ENCODE measurements at places on chromosomes 1 and 21.
A peak's percentile ranks its signal among the peaks of the same experiment; 100 is the strongest.

DNA sequence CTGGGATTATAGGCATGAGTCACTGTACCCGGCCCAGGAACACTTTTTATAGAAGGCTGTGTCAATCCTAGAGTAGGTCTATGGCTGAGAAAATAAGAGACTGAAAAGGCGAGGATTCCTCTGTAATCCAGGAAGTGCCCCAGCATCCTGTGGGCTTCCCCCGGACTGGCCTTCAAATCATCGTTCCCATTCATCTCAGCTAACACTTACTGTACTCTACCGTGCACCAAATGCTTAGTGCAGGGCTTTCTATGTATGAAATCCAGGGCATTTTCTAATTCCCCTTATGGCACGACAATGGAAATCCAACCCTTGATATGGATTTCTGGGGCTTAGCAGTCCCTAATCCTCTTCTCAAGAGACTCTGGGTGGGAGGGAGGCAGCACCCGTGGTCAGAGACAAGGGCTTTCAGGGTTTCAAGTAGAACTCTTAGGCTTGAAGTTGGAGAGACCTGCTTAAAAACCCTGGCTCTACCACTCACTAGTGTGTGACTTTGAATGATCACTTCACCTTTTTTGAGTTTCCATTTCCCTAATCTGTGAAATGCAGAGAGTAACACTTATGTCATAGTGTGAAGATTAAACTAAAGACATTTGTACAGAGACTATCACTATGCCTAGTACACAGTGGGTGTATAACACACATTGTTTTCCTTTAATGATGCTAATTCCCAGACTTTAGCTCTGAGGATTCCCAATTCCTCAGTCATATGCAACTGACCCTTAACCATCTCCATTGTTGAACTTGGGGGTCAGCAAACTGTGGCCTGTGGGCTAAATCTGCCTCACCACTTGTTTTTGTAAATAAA, 20.3 kb downstream of the MECR start:
- no peak for DNase-seq

DNA sequence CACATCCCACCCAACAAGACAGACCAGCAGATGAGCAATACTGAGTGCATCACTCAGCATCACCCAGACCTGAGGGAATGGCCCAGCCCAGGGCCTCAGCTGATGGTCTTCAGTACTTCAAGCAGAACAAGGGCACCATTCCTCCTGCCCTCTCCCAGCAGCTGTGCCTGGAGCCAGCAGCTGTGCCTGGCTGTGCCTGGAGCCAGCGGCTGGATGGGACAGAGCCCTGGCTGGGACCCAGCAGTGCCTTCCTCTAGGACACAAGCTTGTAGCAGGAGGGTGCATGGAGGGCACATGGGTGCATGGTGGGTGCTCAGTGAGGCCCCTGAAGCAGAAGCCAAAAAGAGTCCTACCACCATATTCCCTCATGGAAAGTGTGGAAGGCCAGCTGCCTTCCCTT, 583.8 kb downstream of the NPHP4 start:
- no peak for DNase-seq

DNA sequence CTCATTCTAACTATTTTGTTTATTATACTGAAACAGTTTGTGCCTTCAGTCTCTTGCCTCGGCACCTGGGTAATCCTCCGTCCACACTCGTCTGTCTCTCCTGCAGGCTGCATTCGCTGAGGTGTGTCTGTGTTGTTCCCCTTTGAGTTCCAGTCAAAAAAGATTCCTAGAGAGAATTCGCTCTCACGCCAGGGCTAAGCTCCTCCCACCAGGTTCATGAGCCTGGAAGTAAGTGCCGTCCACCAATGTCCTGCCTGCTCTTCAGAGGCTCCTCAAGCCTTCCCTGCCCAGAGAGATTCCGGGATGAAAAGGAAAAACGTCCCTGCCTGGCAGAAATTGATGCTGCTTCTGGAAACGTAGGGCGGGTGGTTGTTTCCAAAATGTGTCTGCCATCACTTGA, 12.9 kb downstream of the KIAA2013 start:
- DNase-seq = no peak

- DNase-seq = no peak
These were observed 72.3 kb downstream of the PLPP3 start for GRCh38 chr1:56506951-56507491.

- no peak for DNase-seq
These were observed 240.2 kb downstream of the ST6GALNAC3 start for GRCh38 chr1:76314730-76315129.

GRCh38 chr1:67043366-67043765, 10.6 kb downstream of the SLC35D1 start:
- no peak for DNase-seq

DNA sequence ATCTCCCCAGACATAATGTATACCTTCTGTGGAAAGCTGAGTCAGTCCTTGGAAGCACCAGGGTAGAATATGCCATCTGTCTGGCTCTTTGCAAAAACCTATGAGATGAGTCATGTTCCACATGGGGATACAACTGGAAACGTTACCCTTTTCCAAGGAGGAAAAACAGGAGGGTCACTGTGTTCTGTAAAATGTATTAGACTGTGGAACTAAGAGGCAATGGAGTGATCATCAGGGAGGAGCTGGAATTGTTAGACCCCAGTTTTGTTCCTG, 16.1 kb upstream of the PSMD4 start:
- no peak for DNase-seq

DNA sequence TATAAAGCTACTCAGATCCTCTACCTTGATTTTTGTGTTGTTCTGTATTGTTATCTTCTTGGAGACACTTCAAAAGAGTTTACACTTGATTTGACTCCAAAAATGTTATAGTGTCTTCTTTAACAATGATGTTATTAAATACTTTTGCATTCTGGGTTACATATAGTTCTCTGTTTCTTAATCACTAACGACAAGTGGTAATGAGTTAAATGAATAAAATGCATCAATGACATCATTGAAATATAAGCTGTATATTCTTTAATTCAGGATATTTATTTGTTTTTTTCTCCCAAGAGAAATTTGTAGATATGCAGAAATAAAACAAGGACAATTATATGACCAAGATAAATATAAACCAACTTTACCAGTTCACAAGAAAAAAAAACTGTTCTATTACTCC, 7.2 kb upstream of the CFHR5 start:
- no peak for DNase-seq

DNA sequence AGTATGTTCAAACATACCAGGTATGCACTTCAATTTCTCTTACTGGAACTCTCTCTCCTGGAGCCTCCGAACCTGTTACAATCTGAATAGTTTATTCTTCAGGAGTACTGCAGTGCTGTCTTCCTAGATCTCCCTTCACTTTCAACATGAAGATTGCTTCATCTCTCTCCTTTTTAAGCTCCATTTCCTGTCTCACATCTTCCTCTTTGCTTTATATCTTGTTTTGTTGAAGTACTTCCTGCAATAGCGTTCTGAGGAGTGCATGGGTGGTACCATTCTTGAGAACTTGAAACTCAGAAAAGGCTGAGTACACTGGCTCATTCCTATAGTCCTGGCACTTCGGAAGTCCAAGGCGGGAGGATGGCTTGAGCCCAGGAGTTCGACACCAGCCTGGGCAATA, 15.7 kb upstream of the C1orf146 start:
- no peak for DNase-seq

GRCh38 chr1:221823149-221823548, 81.3 kb upstream of the DUSP10 start:
- no peak for DNase-seq

- DNase-seq = no peak
These were observed 24.2 kb upstream of the NPPB start for GRCh38 chr1:11882814-11883538.

DNA sequence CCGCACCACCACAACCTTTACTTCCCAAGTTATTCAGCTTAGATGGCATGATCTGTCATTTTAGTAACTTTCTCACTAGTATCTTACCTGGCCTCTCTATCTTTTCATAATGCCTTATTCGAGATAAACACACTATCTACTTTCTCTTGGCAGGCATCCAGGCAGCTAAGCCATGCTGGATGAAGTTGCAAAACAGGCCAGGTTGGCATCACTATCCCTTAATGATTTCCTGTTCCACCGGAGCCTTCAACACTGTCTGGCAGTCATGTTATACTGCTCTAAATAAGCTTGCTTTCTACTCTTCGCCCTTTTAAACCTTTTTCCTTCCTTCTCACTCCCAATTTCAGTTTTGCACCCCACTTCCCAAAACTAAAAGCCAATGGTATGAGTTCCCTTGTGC, 12.0 kb upstream of the KCNH1 start:
- DNase-seq = no peak

- DNase-seq = peak; percentile 58
These were observed 38.6 kb upstream of the ETS2 start for GRCh38 chr21:38766987-38767722.

- DNase-seq = no peak
These were observed 2.5 kb downstream of the TFF3 start for GRCh38 chr21:42312626-42313104.

- no peak for DNase-seq
These were observed 57.1 kb upstream of the RPL11 start for GRCh38 chr1:23634518-23634839.

DNA sequence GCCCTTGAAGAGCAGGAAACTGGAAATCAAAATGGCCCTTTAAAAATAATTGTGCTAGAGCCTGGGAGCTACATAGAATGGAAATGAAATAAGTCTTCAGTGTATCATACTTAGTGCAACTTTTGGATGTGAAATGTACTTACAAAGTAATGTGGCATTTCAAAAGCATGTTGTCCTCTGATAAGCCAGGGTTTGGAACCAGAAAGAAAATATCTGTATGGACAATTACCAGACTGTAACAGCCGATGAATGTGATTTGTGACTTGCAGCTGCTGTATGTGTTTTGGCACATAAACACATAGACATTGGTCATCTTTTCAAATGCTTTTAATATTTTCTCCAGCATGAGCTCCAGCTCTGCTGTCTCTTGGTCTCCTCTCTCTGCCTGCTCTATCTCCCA, 546.4 kb downstream of the OMA1 start:
- DNase-seq = no peak

DNA sequence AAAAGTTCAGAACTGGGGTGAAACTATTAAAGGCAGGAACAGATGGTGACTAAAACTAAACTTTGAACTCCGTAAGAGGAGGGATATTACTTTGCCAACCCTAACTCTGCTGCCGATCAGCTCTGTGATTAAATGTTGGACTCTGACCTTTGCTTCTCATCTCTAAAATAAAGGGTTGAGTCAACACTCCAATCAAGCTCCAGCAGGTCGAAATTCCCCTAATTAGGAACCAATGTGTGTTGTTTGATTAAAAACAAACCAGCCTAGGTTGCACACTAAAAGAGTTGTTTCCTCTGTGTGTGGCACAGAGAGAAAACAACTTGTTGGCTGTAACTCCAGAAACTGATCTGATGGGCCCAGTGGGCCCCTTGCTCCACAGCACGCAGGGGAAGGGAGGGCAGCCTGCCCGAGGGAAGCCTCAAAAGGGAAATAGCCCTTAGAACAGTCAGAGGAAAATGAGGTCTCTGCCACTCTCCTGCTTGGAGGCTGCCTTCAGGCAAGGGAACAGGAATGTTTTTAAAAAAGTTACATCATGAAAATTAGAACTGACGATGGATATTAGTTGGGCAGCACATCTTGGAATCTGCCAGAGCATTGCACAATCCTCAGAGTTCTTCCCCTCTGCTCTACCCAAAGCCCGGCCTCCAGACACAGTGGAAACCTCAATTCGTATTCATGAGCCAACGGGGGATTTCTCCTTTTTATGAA, 69.3 kb downstream of the KCTD3 start:
- no peak for DNase-seq

DNA sequence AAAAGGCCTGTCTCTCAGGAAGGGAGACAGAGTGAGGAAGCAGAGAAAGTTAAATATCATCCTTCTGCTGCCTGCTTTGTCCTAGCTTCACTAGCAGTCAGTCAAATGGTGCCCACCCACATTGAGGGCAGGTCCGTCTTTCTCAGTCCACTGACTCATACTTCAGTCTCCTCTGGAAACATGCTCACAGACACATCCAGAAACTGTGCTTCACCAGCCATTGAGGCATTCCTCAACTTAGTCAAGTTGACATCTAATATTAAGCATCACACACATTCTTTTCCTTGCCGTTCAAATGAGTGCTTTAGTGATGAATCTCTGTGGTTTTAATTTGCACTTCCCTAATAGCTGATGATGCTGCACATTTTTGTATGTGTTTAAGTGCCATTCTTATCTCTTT, 777.8 kb upstream of the PRMT6 start:
- no peak for DNase-seq

GRCh38 chr1:167118188-167118587, 24.3 kb downstream of the STYXL2 start:
- no peak for DNase-seq

GRCh38 chr1:245304698-245305097, 149.9 kb downstream of the KIF26B start:
- no peak for DNase-seq

DNA sequence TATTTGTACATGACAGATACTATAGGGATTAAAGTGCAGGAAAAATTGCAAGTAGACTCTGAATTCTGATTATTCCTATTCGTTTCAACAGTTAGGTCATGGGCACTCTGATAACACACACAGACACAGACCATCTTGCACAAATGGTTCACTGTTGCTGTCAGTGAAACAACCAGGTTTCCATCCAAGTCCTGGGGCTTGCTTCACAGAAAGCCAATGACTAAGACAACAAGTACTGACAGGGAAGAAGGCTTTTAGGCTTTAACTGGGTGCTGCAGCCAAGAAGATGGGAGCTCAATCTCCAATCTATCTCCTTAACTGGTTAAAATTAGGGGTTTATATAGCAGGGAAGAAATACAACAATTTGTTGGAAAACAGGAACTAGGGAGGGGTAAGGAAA, 57.6 kb downstream of the RIMS3 start:
- no peak for DNase-seq

GRCh38 chr1:8015036-8015808, 10.9 kb downstream of the ERRFI1 start:
- DNase-seq = peak; percentile 27

GRCh38 chr1:219555031-219555692, 57.7 kb downstream of the ZC3H11B start:
- DNase-seq = no peak

DNA sequence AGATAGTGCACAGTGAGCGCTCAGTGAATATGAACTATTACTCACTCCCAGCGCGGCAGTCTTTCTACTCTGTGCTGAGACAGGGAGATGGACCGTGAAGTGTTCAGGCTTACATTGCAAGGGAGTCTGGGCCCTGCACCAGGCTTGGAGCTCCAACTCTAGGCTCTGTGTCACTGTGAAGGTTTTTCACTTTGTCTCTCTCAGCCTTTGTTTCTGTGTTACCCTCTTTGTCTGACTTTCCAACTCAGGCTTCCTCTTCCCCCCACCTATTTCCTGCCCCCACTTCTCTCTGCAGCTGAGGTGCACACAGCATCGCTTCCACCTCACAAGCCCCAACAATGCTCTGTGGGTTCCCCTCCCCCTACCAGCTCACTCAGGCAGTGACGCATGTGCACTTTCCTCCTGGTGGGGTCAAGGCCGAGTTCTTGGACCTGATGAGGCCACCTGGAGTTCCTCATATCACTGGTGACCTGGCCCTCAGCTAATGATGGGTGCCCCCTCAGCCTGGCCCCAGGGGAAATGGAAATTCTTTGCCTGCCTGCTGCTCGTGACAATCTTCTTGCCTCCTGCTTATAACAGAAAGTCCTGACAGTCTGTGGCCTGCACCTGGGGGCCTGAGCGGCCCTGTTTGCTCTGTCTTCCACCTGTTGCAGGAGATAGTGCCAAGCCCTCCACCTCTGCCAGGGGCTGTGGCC, 1.1 kb upstream of the LCK start:
- DNase-seq = peak; percentile 76

- DNase-seq = peak; percentile 99
These were observed at the start of gene AHCYL1 for GRCh38 chr1:109984456-109985246. AHCYL1 (plus strand) TSS chr1:109984765; CDS start chr1:109985053, 288 bp downstream.

Measured in stimulated activated CD4-positive, alpha-beta T cell treated with anti-CD3 and anti-CD28 coated beads, Interleukin-2, amount 100 ng/mL, for 24 hours (primary cell).